ENCODE measurements at places on chromosomes 2 and 18.

DNA sequence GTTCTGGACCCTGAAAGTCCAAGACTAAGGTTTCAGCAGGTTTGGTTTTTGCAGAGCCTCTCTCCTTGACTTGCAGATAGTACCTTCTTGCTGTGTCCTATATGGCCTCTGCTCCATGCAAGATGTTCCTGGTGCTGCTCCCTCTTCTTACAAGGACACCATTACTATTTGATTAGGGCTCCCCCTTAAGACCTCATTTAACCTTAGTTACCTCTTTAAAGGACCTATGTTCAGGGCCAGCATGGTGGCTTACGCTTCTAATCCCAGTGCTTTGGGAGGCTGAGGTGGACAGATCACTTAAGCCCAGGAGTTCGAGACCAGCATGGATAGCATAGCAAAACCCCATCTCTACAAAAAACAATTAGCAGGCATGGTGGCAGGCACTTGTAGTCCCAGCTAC lies 179.0 kb downstream of the SLC39A10 start:
- no peak for DNase-seq

- DNase-seq, result no peak
These were observed 55.6 kb upstream of the FZD5 start for GRCh38 chr2:207825045-207825954.

GRCh38 chr2:10514273-10514672 lies 66.1 kb upstream of the ODC1 start:
- DNase-seq, result no peak

GRCh38 chr2:164015328-164016123 lies 279.7 kb upstream of the FIGN start:
- no peak for DNase-seq

DNA sequence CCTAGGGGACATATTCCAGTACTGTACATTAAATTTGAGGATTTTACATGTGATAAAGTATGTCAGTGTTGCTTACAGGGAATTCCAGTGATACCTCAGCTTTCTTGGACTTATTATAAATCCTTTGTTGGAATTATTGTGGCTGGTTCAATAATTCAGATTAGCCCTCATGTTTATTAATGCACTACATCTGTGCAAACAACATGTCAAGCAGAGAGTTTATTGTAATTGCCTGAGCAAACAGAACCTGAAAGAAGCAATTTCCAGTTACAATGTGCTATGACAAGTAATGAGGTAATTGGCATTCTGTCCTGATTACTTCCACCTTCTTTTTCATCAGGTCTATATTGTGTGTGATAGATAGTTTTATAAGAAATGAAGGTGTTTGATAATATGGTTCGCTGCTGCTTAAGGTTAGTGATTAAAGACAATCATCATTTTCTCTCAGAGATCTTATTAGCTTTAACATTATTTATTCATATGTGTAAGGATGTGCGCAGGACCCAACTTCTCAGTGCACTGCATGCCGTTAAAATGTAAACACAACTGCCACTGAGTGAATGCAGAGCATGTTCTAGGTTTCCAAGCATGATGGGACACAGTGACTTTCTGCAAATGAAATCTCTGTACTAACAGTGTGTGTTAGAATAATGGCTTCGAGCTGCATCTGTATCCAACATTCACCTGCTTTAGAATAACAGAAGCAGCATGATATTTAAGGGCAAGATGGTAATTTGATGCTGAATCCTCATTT lies 973.7 kb upstream of the POU3F3 start:
- no peak for DNase-seq

DNA sequence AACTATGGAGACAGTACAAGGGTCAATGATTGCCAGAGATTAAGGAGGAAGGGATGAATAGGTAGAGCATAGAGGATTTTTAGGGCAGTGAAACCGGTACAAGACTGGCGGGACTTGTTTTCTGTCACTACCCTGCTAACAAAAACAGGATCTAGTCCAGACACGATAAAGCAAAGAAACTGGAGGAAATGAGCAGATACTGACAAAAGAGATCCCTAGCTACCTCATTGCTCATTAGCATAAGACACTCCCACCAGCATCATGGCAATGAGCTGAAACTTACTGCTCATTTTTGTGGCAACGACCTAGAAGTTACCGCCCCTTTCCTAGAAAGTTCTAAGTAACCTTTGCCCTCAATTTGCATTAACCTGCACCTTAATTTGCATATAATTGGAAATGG lies 131.2 kb downstream of the ETAA1 start:
- no peak for DNase-seq

DNA sequence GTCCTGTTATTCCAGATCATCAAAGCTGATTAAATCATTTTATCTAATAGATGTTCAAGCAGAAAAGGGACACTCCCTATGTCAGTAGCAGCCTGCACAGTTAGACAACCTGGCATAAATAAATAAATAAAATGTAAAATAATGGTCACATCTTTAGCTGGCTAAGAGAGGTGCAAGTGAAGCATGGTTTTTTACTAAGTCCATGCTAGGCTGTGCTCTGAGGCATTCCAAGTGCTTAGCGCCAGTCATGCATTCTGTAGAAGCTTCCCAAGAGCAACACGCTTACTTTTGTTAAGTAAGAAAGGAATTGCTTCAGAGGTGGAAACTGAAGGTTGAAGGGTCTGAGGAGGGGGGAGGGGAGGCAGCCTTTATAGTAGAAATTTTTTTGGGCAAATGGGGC lies 351.2 kb downstream of the CDH2 start:
- no peak for DNase-seq

DNA sequence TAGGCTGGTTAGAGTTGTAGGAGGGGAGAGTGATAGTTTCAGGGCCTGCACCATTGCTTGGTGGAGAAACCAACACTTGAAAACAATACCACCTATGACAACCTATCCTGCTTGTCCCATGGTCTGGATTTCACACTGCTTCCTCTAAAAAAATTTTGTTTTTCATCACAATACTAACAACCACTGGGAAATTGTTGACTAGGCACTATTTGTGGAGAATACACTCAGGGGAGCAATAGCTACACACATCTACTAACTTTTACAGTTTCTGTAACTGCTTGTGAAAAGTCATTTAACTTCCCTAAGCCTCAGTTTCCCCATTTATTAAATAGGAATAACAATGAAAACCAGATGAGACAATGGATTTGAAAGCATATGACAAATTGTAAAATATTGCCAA lies 4.1 kb upstream of the CRYGB start:
- DNase-seq, result no peak

- DNase-seq, result peak; percentile 14
These were observed 111.6 kb upstream of the DNMT3A start for GRCh38 chr2:25453199-25453905.

GRCh38 chr2:237171396-237171795 lies 85.7 kb downstream of the COPS8 start:
- no peak for DNase-seq

DNA sequence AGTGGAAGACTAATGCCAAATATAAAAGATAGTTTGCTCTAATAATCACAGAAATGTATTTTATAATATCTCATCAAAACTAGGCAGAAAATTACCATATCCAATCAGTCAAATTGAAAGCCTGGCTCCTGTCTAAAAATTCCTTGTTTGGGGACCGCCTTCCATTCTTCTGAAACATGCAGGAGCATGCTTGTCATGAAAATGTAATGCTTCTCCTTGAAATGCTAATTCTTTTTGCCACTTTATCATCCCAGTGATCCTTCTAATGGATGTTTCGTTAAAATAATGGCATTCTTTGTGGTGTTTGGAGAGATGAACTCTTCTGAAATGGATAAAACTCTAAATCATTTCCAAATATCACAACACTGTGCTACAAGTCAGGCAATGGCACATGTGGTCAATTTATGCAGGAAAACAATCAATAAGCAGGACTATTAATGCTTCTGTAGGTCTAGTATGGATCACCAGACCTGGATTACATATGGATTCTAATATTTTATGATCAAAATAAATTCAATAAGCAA lies 1039.1 kb upstream of the NXPH2 start:
- DNase-seq, result no peak

DNA sequence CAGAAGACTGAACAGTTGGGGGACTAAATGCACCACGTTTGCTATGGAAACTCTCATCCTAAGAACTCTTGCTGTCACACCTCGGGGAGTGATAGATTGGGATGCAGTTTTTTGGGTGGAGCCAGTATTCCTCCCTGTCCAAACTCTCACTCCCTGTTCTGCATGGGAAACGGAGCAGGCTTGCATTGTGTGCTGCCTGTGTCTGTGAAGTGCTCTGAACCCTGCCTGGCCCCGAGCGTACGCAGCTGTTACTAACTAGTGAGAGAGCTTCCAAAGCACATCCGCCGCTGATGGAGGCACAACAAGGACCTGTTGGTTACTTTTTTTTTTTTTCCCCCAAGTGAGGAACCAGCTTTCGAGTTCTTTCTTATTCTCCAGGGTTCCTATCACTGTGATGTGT lies 195.5 kb downstream of the ANAPC1 start:
- DNase-seq, result no peak

DNA sequence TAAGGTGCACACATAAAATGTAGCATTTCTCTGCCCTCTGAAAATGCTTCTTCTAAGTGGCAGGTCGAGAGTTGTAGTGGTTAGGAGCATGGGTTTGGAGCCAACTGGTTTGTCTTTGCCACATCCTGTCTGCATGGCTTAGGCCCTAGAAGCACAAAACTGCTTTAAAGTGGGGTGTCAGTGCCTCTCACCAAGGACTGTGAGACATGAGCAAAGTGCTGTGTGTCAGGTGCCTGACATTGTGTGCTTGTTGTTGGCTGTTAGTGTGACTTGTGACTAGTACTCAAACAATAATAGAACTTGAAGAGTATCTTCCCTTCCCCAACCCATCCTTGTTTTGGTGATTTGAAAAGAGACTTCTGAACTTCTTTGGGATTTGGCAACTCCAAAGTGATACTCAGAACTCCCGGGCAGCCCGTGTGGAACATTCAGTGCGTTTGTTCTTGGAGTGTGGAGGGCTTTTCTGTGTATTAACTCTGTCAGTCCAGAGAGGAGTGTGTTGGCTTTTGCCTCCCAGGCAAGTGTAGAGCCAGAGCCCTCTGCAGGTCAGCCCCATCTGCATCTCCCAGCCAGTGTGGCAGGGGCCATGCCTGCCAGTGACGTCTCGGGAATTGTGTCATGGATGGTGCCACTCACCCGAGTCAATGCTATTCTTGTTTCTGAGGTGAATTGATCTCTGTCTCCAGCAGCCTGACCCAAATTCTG lies 5.0 kb downstream of the MGAT5 start:
- DNase-seq, result no peak

DNA sequence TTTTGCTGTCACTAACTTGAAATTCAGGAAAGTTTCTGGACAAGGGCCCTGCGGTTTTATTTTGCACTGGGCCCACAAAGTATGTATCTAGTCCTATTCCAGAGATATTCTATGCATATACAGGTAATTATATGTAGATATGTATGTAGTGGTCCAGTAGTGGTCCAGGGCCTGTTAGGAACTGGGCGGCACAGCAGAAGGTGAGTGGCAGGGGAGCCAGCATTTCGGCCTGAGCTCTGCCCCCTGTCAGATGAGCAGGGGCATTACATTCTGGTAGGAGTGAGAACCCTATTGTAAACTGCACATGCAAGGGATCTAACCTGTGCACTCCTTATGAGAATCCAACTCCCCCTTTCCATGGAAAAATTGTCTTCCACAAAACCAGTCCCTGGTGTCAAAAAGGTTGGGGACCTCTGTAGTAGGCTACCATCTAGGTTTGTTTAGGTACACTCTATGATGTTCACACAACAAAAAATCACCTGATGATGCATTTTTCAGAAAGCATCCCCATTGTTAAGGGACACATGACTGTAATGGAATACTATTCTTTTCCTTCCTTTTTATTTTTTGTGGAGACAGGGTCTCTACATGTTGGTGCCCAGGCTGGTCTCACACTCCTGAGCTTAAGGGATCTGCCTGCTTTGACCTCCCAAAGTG lies 2.8 kb upstream of the PPP4R3B start:
- no peak for DNase-seq

DNA sequence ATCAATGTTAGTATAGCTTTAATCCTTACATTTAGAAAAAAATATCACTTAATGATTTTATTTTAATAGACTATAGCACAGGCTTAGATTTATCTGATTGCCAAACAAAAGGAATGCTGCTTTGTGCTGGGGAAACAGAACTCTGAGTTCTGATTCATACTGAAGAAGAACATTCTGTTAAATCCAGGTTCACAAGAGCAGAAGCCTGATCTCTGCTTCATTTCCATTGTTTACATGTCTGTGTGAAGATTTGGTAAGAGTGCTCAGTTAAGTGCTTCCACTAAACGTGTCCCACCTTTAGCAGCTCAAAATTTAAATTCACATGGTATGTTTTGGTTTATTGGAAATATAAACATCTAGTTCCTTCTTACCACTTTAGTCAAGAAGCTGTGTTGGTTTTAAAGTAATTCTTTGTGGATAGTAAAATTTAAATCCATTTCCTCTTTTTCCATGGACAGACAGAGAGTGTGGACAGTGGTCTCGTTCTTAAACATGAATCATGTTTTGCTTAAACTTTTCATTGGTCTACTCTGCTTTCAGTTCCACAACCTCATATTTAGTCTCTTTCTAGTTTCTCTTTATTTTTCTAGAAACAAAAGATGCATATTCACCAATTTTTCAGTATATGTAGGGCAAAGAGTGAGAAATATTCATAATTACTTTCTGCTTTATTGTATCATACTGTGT lies 59.1 kb downstream of the NYAP2 start:
- no peak for DNase-seq

- DNase-seq, result no peak
These were observed at the start of gene PAX3 for GRCh38 chr2:222298311-222299150. Gene PAX3, minus strand, starts transcription at chr2:222298998. Its CDS starts 383 bp downstream, at chr2:222298615.

DNA sequence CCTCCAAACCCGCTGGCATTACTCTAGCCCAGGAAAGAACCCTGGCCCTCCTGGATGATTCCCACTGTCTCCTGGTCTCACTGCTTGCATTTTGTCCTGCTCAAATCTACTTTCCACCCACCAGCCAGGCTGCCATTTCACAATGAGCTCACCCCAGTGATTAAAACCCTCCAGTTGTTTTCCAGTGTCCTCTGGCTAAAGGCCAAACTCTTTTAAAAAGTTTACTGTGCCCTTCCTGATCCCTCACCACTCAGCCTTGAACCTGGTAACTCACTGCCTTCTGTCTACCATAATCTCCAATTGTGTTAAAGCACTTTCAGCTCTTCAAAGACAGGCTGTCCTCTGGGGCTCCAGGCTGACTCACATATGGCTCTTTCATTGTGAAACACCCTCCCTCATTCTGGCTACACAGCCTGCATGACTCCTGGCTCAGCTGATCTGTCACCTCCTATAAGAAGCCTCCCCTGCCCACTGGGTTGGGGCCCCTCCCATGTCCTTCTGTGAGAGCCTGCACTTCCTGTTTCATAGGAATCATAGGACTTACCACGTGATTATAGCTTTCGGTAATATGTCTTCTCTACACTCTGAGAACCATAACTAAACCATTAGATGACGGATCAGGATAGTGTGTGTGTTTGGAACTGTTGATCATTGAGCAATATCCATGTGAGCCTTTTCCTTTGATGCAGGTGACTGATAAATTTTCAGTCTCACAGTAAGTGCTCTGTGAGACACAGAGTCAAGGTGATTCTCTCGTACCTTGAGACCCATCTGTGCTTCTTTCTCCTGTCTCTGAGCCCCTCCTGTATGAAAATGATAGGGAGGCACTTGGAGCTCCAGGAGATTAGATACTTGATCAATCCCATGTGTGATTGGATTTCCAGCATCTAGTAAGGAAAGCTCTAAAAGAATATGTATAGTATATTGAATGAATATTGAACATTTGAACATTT lies 590.8 kb upstream of the ID2 start:
- DNase-seq, result peak; percentile 57

- no peak for DNase-seq
These were observed 44.3 kb upstream of the TMEM87B start for GRCh38 chr2:112010751-112011150.

All from stimulated activated CD4-positive, alpha-beta T cell treated with anti-CD3 and anti-CD28 coated beads, Interleukin-4, amount 100 ng/mL, for 1 hour (primary cell).